ENCODE measurements at places on chromosomes 12 and 14. TPM values are rescaled to one million over a fixed set of nuclear protein-coding genes. Genes with fewer than 3 reads are reported as not detected.
A peak's percentile ranks its signal among the peaks of the same experiment; 100 is the strongest.

The LIN7A gene
- 21.7 TPM for total RNA-seq

GRCh38 chr12:111806304-111806703 is 35.7 kb upstream of the MAPKAPK5 start:
- DNase-seq: no peak

The CCDC198 gene
- total RNA-seq: not detected

The DAO gene
- total RNA-seq: not detected

- no peak for DNase-seq
Observed at GRCh38 chr14:102622262-102622885, 29.9 kb downstream of the RCOR1 start.

GRCh38 chr14:93944348-93945069 is 17.4 kb downstream of the FAM181A start:
- no peak for DNase-seq

DNA sequence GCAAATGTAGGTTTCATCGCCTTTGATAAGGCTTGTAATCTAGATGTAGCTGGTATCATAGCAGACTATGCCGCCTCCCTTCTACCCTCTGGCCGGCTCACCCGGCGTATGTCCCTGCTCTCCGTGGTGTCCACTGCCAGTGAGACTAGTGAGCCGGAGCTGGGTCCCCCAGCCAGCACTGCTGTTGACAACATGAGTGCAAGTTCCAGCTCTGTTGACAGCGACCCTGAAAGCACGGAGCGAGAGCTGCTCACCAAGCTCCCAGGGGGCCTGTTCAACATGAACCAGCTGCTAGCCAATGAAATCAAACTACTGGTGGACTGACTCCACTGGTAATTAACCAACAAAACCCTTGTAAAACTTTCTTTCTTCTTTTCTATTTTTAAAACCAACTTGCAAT is 49.0 kb upstream of the A2ML1 start:
- DNase-seq: no peak

- DNase-seq: peak; percentile 54
Observed at GRCh38 chr12:109833307-109834189, at the start of gene TRPV4. Gene TRPV4 (minus strand): TSS chr12:109833398. CDS start chr12:109814796, 18,602 bp downstream.

The FBXO33 gene
- 17.2 TPM for total RNA-seq

The MUCL1 gene
- 1.5 TPM for total RNA-seq

GRCh38 chr14:92973798-92974372 is 50.9 kb downstream of the CHGA start:
- no peak for DNase-seq

GRCh38 chr12:71477609-71478008 is 38.0 kb downstream of the LGR5 start:
- DNase-seq: peak; percentile 23

The HOXC12 gene
- not detected for total RNA-seq

DNA sequence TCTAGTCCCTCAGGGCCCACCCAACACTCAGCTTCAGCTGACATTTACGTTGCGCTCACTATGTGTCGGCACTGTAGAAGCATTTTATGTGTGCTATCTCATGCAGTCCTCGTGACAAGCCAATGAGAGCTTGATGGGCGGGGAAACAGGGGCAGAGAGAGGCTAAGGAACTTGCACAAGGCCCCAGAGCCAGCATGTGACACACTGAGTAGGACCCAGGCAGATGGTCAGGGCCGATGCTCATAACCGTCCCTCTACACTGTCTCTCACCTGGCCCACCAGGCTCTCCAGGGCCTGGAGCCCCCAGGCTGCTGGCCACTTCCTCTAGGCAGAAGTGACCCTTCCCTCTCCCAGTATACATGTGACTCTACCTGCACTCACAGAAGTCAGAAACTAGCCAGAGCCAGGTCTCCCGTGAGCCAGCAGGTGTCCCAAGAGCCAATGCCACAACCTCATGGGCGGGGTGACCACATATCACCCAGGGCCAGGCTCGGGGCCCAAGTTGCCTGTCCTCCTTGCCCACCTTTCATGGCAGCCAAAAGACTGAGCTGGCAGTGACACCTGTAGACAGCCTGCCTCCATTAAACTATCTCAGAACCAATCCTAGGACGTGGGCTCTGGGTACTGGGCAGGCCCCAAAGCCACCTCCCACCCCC is 38.3 kb downstream of the TTC7B start:
- no peak for DNase-seq

GRCh38 chr14:51738754-51739153 is 87.0 kb downstream of the FRMD6 start:
- DNase-seq: no peak

The SIX1 gene
- 5.9 TPM for total RNA-seq

GRCh38 chr12:66638666-66639065 is 40.2 kb downstream of the GRIP1 start:
- DNase-seq: no peak

Data from lung (tissue), 17 donors.